ENCODE measurements at places on chromosomes 5 and 9.

DNA sequence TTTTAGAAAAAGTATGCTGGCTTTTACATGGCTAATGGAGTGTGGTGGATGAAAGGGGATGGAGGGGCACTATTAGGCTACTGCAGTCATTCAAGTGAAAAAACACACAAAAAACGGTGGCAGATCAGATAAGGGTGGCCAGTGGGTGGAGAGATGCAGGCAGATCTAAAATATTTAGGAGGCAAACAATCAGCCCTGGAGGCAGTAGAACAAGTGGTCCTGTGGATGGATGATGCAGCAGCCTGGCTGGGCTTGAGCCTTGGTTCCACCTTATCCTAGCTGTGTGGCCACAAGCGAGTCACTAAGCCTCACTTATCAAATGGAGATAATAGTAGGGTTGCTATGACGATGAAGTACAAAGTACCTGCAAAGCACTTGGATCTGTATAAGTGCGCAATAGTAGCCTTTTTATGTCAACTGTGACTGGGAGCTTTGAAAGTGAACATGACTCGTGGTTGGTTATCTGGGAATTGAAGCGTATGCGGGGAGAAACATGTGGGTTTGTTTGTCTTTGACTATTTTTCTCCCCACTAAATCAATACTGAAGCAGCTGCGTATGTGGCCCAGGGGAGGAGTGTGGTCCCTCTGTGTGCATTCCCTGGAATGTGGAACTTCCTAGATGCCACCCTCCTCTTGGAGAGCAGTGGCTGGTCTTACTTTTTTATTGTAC, 20.2 kb downstream of the NSG2 start:
- no peak for DNase-seq

- no peak for DNase-seq
Measured at GRCh38 chr5:149540089-149540488, 11.2 kb downstream of the CSNK1A1 start.

- DNase-seq = no peak
Measured at GRCh38 chr9:6922680-6923079, 164.9 kb downstream of the KDM4C start.

- DNase-seq = no peak
Measured at GRCh38 chr5:69007163-69007562, 86.7 kb upstream of the SLC30A5 start.

- DNase-seq = no peak
Measured at GRCh38 chr5:54956922-54957321, 28.5 kb downstream of the ESM1 start.

GRCh38 chr5:51380603-51381207, 2.5 kb upstream of the ISL1 start:
- no peak for DNase-seq

- no peak for DNase-seq
Measured at GRCh38 chr9:97447001-97447400, 35.1 kb downstream of the TDRD7 start.

- no peak for DNase-seq
Measured at GRCh38 chr5:137621861-137622823, 113.7 kb downstream of the KLHL3 start.

- no peak for DNase-seq
Measured at GRCh38 chr5:23742701-23743100, 235.3 kb downstream of the PRDM9 start.

GRCh38 chr9:19160085-19160484, 32.8 kb upstream of the PLIN2 start:
- no peak for DNase-seq

DNA sequence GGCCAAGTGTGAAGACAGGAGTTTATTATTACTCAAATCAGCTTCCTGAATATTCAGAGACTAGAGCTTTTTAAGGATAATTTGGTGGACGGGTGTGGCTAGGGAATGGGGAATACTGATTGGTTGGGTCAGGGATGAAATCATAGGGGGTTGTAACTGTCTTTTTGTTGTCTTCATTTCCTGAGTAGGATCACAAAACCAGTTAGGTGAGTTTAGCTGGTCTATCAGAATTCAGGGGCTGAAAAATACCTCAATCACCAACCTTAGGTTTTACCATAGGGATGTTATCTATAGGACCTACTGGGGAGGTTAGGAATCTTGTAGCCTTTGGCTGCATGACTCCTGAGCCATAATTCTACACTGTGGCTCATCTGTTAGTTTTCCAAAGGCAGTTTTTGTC, 235.8 kb downstream of the YTHDC2 start:
- no peak for DNase-seq

DNA sequence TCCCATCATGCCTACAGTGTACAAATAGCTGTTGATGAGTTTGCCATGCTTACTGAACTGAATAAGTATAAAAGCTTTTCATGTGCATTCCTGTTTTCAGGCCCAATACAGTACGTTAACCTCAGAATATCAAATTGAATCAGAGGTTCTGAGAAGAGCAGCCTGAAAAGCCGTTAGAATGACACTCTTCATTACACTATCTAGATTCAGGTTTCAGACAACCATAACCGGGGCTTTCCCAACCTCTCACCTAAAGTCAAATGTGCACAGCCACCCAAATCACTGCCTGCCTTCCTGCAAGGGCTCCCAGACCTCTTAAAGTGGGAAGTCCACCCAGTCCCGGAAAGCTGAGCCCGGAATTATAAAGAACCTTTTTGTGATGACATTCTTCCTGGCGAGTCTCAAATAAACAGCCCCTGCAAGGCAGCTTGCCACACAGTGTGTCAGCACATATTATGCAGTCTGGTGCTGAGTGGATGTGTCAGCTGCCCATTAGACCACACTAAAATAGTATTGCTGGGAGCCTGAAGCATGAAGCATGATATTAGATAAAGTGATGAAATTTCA, 245.8 kb downstream of the TLE4 start:
- no peak for DNase-seq

DNA sequence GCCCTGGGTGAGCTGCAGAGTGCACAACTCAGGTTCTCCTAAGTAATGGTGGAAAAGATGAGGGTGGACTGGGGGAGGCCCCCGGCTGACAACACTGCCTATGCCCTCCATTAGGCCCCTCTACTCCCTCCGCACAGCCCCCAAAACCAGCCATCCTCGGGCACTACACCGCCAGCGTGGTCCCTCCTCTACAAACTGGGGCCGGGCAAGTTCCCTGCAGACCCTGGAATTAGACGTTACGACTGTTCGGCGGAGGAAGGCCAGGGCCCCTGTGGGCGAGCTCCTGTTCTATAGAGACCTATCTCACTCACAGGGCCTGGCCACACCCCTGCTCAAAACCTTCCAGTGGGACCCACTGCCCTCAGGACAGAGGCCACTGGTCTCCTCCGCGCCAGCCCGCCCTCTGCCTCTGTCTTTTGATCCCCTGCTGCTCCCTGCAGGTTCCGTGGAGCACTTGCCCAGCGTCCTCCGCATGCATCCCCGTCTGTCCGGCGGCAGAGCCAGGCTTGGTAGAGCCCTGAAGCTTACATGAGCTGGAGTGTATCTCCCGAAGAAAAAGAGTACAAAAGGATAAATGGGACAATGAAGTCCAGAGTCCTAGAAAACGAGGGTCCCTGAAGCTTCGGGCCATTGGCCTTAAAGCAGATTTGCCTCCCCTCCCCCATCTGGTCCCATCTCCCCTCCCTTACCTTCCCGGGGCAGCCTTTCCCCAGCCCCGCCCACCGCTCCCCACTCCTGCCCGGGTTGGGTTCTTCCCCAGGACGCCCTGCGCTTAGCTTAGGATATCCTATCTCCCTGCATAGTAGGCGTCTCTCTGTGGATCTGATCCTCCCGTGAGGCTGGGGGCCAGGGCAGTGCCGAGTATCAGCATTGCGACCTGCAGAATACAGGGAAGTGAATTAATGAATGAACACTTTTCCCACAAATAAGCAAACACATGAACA, 71.3 kb downstream of the HRH2 start:
- no peak for DNase-seq

GRCh38 chr5:112142769-112143270, 276.3 kb downstream of the EPB41L4A start:
- DNase-seq = no peak

DNA sequence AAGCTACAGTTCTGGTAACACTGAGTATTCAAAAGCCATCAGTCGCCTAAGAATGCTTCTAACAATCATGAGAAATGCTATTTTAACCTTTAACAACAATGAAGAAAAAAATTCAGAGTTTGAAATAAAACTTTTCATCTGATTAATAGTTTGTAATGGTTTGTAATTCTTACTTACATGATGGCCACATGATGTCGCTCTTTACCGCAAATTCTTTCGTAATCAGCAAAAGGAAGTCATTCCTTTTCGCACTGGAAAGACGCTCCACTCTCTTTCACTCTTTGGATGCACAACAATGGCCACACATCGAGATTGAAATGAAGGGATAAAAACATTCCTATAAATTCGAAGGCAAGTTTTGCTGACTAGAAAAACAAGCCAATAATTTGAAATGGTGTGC, at the start of gene PCDHA7:
Gene PCDHA7 (plus strand): TSS at position 277 of the 400 bp plus-strand sequence. CDS start 115 bp downstream, at position 392.
- DNase-seq = no peak

GRCh38 chr5:158011422-158011821, 152.5 kb upstream of the CLINT1 start:
- no peak for DNase-seq

DNA sequence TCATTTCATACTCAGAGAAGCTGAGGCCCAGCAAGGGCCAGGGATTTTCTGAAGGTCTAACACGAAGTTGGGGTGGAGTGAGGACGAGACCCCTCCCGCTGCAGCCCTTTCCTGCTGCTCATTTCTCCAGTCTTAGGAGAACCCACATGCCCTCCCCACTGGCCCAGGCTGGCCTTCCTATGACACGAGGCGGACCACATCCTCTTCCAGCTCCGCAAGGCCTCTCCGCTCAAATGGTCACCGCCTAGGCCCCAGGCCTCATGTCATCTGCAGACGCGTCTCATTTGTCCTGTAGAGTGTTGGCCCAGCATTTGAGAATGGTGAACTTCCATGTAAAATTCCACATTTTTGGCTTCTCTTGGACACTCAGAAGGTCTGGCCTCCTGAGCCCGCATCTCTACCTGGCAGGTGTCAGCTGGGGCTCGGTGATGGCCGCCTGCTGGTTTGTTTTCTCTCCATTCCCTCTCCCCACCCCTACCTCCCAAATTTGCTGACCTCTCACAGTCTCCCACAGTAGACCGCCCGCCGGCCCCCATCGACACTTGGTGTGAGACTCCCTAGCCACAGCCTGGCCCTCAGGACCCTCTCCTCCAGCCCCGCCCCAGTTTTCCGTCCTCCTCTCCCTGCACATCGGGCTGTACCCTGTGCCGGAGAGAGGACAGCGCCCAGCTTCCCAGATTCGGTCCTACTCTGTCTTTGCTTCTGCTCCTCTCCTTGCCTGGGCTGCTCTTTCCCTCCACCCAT, 51.7 kb downstream of the ERGIC1 start:
- no peak for DNase-seq

DNA sequence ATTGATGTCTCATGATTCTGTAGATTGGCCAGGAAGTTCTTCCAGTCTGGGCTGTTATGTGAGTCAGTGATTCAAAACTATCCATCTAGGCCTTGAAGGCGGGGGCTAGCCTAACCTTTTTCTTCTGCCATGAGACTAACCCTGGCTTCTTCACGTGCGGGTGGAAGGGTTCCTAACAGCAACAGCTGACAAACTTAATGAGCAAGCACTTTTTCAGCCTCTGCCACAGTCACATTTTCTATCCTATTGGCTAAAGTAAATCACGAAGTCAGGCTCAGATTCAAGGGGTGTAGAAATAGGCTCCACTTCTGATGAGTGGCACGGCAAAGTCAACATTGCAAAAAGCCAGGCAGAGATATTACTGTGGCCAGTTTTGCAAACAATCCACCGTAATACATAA, 68.4 kb downstream of the STK32A start:
- DNase-seq = no peak

DNA sequence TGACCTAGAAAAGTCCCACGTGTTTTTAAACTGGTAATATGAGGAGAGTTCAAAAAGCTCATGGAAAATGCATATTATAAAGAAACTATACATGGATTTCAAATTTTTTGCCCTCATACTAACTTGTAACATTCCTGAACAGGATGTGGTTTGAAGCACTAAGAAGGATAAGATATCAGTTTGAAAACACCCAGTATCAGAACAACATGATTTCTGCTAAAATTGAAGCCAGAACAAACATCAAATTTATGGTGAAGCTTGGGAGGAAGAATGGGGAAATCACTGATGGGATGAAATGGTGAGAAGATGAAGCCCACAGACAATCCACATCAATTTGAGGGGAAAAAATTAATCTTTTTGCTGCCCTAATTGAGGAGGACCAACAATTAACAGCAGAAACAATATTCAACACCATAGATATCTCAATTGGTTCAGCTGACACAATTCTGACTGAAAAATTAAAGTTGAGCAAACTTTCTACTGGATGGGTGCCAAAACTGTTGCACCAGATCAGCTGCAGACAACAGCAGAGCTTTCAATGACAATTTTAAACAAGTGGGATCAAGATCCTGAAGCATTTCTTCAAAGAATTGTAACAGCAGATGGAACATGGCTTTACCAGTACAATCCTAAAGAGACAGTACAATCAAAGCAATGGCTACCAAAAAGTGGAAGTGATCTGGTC, 113.2 kb upstream of the SNX2 start:
- no peak for DNase-seq

DNA sequence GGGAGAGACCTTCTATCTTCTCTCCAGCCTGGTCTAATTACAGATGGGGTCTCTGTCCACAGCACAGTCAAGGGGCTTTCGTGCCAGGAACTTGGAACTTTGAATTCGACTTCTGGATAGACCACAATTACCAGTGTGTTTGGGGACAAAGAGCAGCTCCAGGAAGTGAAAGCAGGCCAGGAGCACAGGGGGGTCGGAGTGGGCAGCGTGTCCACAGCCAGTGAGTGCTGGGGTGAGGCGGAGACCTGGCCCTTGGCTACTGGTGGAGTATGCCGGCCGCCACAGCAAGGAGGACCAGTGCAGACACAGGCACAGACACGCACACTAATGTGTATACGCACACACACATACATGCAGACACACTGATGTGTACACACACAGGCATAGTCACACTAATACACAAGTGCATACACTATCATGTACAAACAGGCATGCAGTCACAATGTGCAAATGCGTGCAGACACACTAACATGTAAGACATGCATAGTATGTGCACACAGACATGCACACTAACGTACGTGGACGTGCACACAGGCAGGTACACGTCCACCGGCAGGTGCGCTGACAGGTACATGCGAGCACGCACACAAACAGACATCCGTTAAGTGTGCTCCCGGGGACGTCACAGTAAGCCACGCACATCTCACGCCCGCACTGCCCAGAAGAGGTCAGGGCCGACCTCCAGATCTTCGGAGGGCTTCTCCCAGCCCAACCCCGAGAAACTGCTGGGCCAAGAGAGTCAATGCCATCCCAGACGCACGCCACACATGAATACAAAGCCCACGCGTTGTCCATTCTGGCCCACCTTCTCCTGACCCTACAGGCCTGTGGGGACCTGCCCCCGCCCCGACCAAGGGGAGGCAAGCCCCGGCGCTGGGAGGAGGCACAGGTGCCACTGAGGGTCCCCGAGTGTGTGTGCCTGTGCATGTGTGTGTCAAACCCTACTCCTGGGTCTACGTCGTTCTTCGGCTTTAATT, 46.5 kb downstream of the NKD2 start:
- DNase-seq = no peak
